ENCODE measurements at places on chromosomes 5 and 9. TPM values are rescaled to one million over a fixed set of nuclear protein-coding genes. Genes with fewer than 3 reads are reported as not detected.
A peak's percentile ranks its signal among the peaks of the same experiment; 100 is the strongest.

- peak; percentile 84 for DNase-seq
Measured at GRCh38 chr5:172697123-172698121, 56.4 kb downstream of the NEURL1B start.

GRCh38 chr5:160520609-160521391 is 99.1 kb downstream of the PTTG1 start:
- DNase-seq = no peak

Gene CCDC180
- polyA plus RNA-seq = 11.2 TPM

Gene HTR1A
- polyA plus RNA-seq = not detected

- no peak for DNase-seq
Measured at GRCh38 chr5:176618783-176619182, 8.8 kb upstream of the GPRIN1 start.

Gene MYMK
- not detected for polyA plus RNA-seq

Gene TBCA
- 316 TPM for polyA plus RNA-seq

- no peak for DNase-seq
Measured at GRCh38 chr9:108687006-108687987, 168.5 kb downstream of the ACTL7B start.

- DNase-seq = no peak
Measured at GRCh38 chr5:142170254-142170953, 61.8 kb downstream of the NDFIP1 start.

GRCh38 chr9:99822806-99823591 is 1.3 kb downstream of the NR4A3 start:
- DNase-seq = no peak

GRCh38 chr5:75469017-75469416 is 42.4 kb downstream of the CERT1 start:
- DNase-seq = no peak

DNA sequence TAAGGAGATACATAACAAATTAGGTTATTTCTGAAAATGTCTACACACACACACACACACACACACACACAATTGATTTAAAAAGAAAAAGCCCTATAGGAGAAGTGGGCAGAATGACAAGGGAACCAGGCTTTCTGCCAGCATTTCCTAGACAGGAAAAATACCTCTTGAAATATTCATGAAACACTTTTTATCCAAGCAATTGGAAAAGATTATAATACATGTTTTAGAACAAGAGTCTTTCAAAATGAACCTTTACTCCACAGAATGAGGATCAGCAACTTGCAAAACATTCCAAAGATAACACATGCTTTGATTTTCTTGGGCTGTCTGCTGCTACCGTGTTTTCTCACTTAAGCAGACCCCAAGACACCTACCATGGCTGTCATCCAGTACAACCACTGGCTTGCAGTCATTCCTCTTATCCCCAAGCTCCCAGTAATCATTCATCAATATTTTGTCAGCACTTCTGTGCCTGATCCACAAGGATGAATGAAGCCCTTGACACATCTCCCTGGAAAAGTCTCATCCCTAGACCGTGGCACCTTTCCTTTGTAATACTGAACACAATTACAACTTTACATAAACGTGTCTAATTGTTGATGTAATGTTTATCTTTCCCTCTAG is 717.1 kb upstream of the ZNF608 start:
- DNase-seq = no peak

Gene MYO10
- polyA plus RNA-seq = 42.3 TPM

Gene GHR
- 17.9 TPM for polyA plus RNA-seq

DNA sequence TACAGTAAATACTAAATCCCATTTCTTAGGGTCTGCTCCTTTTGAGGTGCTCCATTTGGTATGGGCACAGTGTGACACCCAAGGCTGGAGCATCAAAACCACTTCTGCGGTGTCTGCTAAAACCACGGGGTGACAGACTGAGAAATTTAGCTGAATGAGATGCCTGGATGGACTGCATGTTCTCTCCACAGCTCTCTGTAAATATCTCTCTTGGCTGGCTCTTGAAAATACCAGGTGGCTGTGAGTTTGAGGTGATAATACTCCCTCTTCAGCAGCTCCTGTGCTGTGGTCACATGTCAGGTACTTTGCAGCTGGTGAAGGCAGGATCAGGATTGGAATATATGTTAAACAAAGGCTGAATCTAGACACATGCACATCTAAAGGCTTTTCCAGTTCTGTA is 93.7 kb upstream of the SIMC1 start:
- no peak for DNase-seq

GRCh38 chr5:142478113-142478512 is 153.3 kb upstream of the SPRY4 start:
- no peak for DNase-seq

Gene TYRP1
- 1.1 TPM for polyA plus RNA-seq

GRCh38 chr5:174970502-174970901 is 246.1 kb downstream of the MSX2 start:
- no peak for DNase-seq

DNA sequence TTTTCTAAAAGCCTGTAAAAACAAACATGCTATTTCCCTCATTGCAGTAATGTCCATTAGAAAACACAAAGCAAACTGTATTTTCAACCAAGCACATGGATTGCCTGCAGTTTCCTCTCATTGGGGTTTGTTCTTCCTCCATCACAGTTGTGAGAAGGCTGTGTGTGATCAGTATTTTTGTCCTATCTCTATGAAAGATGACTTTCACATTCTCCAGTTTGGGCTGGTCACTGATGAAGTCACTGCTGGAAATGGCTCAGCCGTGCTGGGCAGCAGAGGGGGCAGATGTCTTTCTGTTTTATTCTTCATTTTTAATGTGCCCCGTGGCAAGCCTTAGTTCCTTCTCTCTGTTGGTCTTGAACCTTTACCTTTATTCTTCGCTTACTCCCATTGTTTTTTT is 288.9 kb upstream of the MPDZ start:
- DNase-seq = no peak

Gene SV2C
- polyA plus RNA-seq = 0.07 TPM

DNA sequence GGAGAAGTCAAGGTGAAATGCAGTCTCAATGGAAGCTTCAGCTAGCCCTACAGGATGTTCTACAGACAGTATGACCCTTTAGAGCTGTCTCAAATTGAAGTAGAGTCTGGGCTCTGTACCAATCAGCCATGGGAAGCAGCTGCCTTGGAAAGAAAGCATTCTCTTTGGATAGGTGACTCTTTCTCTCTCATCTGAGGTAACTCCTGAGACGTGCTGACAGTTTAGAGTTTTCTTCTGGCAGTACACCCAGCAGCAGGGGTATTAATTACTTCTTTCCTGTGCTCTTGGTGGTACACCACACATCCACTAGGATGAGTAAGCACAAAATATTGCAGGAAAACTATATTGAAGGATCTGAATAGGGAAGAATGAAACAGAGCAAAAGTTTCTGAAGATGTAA is 329.6 kb upstream of the RGMB start:
- no peak for DNase-seq

Gene LHX6
- polyA plus RNA-seq = 3.5 TPM

DNA sequence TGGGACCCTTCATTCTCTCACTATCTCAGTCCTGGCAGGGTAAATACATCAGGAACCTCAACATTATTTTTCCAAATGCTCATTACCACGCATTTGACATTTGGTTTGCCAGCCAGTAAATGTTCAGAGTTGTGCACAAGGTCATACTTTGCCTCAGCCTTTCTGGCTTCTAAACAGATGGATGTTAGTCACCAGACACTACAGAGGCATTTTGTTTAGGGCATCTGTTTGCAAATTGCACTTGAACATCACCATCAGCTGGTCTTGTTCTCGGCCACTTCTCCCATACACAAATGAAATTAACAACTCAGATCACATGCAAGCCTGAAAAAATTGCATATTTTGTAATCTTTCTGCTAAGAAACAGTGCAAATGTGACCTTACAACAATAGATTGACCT is 75.0 kb upstream of the SLC1A1 start:
- DNase-seq = no peak

DNA sequence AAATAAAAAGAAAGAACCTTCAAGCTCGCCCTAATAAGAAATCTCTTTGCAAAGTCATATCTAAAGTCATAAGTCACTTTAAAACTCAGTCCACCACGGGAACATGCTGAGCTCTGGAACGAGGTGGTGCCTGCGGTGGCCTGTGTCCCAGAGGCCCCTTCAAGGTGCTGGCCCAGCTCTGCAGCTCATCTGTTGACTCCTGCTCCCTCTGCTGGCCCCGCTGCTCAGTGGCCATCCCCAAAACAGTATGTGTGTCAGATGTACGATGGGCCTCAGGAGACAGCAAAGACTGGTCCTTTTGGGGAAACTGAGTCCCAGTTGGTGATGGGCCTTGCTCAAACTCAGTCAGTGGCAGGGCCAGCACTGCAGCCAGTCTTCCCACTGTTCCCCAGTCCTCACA is 22.8 kb upstream of the FOXB2 start:
- no peak for DNase-seq

DNA sequence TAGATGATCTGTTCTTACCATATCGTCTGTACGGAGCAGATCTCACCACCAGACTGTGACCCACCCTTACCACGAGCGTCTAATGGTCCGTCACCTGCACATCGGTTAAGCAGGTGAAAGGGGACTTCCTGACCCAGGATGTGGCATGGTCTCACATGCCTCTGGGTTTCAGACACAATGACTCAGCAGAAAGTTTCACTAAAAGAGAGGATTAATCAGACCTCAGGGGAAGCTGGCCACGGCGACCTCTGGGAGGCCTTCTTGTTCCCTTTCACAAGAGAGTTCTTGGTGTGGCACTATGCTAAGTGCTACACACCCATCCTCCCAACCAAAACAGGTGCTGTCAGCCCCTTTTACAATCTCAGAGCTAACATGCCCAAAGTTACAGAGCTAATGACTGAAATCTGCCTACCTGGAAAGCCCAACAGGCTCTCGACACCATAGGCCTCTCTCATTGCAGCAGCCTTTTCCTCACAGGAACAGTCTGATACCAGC is 41.6 kb downstream of the ADAMTS12 start:
- DNase-seq = no peak

Gene TRIM36
- 3.4 TPM for polyA plus RNA-seq

Gene SHISAL2B
- polyA plus RNA-seq = not detected

Gene STK32A
- polyA plus RNA-seq = 14.3 TPM

GRCh38 chr9:2574203-2574602 is 47.4 kb upstream of the VLDLR start:
- DNase-seq = no peak

Gene UGT3A1
- polyA plus RNA-seq = 102 TPM

DNA sequence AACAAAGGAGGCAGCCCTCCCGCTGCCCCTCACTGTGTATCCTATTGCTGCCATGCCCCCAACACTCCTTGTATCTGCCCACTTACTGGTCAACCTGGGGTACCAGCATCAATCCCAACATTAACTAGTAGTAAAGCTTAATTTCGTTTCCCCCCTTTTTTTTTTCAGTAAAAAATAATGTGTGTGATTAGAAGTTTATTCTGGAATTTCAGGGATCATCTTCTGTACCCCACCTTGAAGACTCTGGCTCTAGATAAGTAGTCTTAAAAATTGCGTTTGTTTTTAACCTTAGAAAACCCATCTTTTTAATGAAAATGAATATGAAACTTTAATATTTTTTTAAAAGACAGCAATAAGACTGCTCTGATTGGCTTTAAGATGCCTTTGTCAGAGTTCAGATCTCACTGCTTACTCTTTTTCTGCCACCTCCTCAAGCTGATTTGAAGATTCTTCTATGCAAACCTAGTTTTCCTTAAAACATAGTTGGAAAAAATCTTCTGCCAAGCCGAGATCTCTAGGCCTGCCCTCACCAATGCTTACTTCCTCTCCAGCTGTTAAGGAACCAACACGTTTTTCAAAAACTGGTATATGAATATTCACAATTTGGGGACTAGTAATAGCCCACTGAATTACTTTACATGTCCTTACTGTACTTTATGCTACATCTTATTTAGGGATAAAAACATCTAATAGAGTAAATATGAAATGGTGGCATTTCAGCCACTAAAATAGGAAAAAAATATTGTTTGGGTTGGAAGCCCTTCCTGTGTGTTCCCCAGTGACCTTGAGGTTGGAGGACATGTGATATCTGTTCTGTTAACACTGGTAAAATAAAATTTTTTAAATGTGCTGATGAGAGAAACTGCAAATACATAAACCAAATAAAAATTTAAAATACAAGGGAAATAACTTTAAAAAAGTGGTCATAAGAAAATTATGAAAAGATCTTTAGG is 4.0 kb upstream of the RHOBTB3 start:
- DNase-seq = no peak

Gene HAND1
- polyA plus RNA-seq = not detected

Gene ARHGEF28
- 50.6 TPM for polyA plus RNA-seq

Gene IFNA2
- not detected for polyA plus RNA-seq

- DNase-seq = no peak
Measured at GRCh38 chr9:977838-978830, 1.7 kb downstream of the DMRT3 start.

Gene MEF2C
- polyA plus RNA-seq = 53.9 TPM

Gene CDC20B
- polyA plus RNA-seq = 0.69 TPM

DNA sequence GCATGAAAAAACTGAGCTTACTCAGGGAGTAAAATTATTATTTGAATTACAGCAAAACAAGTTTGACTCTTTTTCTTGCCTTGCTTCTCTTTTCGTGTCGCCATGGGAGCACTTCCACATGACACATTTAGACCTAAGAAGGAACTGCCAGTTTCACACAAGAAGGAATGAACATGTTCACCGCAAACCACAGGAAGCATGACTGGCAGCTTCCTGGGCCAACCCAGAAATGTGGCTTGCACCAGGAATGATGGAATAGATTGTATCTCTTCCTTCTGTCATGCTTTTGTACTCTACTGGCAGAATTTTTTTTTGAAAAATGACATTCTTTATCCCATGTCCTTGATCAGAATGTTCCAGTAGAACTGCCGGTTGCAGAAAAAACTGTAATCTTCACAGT is 32.9 kb upstream of the MAN2A1 start:
- no peak for DNase-seq

- no peak for DNase-seq
Measured at GRCh38 chr5:6767481-6768063, 54.3 kb downstream of the TENT4A start.

- DNase-seq = no peak
Measured at GRCh38 chr5:81075041-81075440, 114.9 kb downstream of the RASGRF2 start.

Gene SLC23A1
- 9.8 TPM for polyA plus RNA-seq

Gene IRGM
- polyA plus RNA-seq = 1.6 TPM

- DNase-seq = no peak
Measured at GRCh38 chr5:151318850-151319732, 15.5 kb upstream of the SLC36A3 start.

Gene CYLC2
- polyA plus RNA-seq = not detected

Gene GPR107
- 54.4 TPM for polyA plus RNA-seq

Gene HCN1
- polyA plus RNA-seq = not detected
